Occipital lobe (tissue), 3 donors: ENCODE measurements at places on chromosomes 6 and 20. TPM values are rescaled to one million over a fixed set of nuclear protein-coding genes. Genes with fewer than 3 reads are reported as not detected.

Gene CLIC5
- 0.47 TPM for total RNA-seq

Gene BTN1A1
- total RNA-seq, result not detected

Gene STX7
- 84.5 TPM for total RNA-seq

Gene RPL10A
- 1,537 TPM for total RNA-seq

GRCh38 chr20:10715035-10715434 is 41.2 kb upstream of the JAG1 start:
- DNase-seq, result no peak

GRCh38 chr6:2434116-2434515 is 188.7 kb upstream of the GMDS start:
- no peak for DNase-seq

DNA sequence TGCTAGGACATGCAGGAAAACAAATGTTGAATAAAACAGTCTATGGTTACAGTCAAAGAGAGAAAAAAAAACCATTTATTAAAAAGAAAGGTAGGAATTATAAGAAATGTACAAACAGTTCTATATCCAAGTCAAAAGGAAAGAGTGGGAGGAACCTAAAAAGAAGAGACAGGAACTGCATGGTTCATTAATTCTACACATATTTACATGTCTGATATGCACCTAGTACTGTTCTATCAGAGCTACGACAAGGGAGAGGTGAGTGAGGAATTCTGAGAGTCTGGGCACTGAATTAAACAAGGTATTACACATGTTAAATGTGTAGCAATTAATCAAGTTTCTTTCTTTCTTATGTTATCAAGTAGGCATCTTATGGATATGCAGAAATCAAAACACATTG is 41.9 kb downstream of the SYCP2 start:
- no peak for DNase-seq

DNA sequence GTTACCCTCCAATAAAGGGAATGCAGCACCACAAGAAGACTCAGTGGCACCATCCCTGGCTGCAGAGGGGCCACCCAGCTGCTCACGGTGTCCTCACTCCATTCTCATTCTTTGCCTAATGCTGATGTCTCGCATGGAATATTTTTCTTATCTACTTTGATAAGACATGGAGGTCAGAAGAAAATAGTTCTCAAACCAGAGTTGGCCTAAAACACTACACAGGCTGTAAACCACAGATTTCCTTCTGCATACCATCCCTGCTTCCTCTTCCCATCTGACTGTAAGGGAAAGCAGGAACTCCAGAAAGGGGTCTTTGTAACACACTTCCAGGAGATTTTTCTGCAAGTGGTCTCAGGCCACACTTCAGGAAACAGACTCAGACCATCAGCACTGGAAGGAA is 43.1 kb upstream of the CD93 start:
- no peak for DNase-seq

GRCh38 chr6:3458706-3459421 is 2.0 kb upstream of the SLC22A23 start:
- no peak for DNase-seq

DNA sequence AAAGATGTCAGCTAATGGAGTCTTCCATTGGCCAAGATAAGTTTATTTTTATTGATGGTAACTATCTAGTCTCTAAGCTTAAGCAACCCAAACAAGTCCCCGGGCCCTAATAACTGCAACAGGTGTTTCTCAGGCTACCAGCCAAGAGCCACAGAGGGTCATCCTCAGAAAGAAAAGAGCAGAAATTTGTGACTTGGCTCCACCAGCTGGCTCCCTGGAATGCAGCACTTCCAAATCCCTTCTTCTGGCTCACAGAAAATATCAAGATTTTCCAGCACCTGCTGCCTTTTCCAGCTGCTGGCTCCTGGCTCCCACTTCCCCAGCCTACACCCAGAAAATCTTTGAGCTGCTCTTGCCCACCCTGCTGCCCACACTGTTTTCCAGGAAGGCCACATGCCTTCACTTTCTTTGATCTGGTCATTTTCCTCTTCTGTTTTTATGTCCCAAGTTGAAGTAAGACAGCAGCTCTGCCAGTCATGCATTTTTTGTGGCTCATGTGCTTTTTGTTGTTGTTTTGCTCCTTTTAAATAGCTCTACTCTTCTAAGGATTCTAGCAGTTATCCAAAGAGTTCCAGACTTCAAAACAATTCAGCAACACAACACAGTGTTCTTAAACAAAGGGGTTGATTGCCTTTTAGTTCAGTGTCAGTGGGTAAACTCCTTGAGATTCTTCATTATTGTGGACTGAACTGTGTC is 151.0 kb upstream of the SMLR1 start:
- no peak for DNase-seq

DNA sequence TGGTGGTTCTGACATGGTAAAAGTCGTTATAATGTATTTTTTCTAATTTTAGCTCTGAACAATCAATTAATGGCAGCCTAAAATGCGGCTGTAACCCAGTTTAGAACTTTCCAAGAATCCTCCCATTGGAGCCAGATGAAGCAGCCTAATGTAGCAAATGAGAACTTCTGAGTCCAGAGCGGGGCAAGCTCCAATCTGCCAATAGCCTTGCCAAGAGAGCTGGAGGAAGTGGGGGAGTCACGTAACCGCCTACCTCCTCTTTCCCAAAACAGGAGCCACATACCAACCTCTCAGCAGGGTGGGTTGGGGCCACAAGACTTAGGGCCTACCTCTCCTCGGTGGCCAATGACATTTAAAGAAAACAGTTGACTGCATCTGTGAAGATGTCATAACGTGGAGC is 230.6 kb downstream of the SOD2 start:
- no peak for DNase-seq

DNA sequence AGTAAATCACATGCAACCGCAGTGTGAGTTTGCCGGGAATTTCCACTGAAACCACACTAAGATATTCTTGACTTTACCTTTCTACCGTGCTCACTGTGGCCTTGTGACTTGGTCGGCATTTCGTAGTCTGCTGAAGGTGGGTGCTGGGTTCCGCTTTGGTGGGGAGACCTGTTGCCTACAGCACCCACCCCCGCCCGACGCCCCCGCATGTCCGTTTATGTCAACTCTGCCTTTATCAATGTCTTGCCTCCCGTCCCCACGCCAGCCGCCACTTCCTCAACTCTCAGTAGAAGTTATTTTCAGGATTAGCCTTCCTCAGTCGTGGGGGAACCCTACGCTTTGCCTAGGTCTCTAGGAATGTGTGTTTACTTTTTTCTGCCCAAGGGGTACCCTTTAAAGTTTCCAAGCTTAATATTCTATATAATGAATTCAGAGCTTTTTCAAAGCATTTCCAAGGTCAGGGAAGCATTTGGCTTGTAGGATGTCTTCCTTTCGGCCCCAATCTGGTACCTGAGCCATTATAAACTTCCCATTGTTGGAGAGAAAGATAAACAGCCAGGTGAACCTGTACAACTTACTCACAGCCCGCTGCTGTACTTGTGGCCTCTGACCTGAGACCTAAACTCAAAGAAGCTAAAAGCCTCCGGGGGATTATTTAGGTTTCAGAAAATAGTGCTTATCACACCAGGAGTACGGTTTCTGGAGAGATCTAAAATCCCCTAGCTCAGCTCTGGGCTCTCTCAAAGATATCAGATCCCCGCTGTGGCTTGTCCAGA is 54.2 kb downstream of the TBC1D7 start:
- no peak for DNase-seq

DNA sequence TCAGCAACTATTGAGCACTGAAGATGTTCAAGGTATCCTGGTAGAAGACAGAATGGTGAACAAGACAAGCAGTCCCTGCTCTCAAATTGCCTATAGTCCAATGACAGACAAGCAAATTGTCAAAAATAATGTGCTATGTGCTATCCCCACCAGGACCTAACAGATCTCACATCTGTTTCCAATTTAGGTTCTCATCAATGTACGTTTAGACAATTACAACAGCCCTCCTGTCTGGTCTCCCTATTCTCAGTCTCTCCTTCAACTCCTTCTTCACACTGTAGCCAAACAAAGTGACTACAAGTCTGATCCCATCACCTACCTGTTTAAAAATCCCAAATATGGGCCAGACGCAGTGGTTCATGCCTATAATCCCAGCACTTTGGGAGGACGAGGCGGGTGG is 7.5 kb downstream of the TAPBP start:
- no peak for DNase-seq

- no peak for DNase-seq
These were observed 40.1 kb downstream of the CDH22 start for GRCh38 chr20:46268131-46268614.

DNA sequence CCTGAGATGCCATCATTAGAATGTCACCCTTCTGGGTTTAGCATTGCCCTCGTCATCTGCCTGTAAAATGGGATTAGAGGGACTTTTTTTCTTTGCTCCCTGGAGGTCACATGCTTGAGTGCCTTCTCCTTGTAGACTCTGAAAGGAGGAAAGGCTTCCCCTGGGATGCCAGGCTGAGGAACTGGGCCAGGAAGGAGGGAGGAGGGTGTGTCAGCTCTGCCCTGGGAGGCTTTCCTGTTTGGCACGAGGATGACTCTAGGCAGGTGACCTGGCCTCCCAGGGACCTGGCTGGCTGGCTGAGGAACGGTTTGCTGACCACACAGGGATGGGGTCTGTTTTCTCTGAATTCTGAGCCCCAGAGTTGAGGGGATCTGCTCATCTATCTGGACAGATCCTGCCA is 137.9 kb upstream of the RNF24 start:
- DNase-seq, result no peak

DNA sequence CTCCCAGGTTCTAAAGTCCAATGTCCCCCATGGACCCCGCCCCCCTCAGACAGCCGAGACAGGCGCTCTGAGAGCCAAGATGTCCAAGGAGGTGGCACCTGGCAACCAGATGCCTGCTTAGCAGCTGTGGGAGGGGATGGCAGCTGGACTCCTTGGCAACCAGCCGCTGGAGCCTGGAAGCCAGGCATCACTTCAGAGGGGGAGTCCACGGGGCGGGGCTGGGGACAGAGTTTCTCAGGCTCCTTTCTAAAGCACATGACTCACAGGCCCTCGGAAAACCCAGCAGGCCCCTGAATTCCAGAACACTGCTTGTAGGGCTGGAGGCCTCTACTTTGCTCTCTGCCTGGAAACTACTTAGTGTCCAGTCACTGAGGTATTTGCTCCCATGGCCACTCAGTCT is 51.5 kb downstream of the PREX1 start:
- peak; percentile 31 for DNase-seq

GRCh38 chr6:127566651-127567050 is 10.3 kb upstream of the C6orf58 start:
- DNase-seq, result no peak

- no peak for DNase-seq
These were observed 104.0 kb downstream of the CLIC5 start for GRCh38 chr6:45911691-45912090.

- no peak for DNase-seq
These were observed 6.7 kb upstream of the LAMP5 start for GRCh38 chr20:9507544-9508239.

DNA sequence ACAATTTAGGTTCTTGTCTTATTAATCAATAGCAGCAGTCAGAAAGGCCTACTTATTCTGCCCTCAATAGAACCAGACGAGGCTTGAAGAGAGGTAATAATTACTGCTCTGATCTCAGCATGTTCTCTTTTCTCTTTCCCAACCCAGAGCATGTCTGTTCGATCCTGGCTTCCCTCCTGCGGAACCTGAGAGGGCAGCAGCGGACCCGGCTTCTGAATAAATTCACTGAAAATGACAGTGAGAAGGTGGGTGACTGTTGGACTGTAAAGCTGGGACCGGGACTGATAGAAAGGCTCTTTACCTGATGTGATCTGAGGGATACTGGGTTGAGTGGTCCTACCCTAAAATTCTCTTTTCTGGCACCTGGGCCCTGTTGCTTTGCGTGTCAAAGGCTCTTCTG is 63.0 kb upstream of the VSTM2L start:
- DNase-seq, result no peak

GRCh38 chr6:96837081-96837971 is at the start of gene GPR63:
GPR63 (minus strand) TSS chr6:96837477; CDS start chr6:96799731, 37,746 bp downstream.
- peak; percentile 70 for DNase-seq

DNA sequence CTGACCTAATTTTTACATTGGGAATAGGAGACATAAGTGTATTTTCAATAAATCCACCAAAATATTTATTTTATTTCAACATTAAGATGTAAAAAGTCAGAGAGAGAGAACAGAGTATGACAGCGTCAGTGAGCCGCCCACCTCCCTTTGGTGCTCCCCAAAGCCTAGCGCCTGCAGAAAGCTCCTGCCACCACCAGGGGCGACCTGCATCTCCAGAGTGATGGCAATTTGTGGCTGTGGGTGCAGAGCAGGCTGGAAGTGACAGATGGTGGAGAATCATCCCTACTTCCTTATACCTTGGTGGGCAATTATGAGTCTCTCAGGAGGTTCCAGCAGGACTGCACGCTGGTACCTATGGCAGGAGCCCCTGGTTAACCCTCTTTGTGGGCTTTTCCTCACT is 87.3 kb downstream of the PTPRT start:
- no peak for DNase-seq

DNA sequence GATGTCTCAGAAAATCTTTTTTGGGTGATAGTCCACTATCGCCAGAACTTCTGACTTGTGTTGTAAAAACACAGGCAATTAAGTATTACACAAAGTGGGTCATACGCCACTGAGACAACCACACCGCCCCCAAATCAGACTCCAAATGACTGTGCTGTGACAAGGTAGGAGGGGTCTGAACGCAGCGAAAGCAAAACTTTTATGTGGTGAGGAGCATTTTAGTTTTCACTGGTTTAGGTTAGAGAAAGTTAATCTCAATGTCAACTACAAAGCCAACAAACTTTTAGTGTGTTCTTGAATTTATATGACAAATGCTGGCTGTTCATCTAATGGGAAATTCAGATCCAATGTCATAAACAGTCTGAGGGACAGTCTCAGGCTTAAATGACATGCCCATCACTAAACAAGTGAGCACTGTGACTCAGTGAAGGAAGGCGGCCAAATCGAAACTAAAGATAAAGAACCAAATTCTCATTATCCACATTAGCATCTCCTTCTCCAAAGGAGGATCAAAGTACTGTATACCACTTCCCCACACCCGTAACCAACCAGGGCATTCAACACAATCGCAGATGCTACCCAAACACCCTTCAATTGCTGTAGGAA is 186.7 kb downstream of the GJA10 start:
- no peak for DNase-seq

GRCh38 chr6:145147559-145147958 is 587.8 kb downstream of the EPM2A start:
- no peak for DNase-seq

GRCh38 chr20:7736336-7736735 is 203.9 kb downstream of the HAO1 start:
- no peak for DNase-seq

- DNase-seq, result no peak
These were observed 290.3 kb downstream of the ZNF217 start for GRCh38 chr20:53303413-53303760.

DNA sequence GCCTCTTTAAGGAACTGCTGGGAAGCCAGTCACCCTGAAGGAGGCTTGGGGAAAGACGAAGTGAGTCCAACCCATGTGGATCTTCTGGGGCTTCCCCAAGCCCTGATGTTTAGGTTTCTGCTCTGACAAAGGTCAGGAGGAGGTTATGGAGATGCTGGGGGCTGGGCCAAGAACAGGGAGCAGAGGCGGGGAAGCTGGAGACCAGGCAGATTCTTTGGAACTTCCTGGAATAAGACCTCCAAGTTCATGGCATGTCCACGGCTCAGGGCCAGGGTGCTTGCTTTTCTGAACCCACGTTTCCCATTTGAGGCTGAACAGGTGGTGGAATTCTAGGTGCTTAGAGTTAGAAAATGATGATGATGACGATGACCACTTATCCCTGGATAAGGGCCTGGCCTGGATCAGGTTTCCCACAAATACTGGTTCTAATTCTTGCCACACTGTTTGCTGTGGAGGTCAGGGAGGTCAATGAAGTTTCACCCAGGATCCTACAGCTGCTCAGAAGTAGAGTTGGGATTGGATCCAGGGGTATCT is 30.0 kb upstream of the TGM2 start:
- no peak for DNase-seq
